ENCODE measurements at places on chromosomes 13 and 19.
A peak's percentile ranks its signal among the peaks of the same experiment; 100 is the strongest.

GRCh38 chr13:63948045-63948444 is 2532.4 kb upstream of the PCDH20 start:
- DNase-seq = no peak

- DNase-seq = no peak
Measured at GRCh38 chr13:76538004-76538403, 348.2 kb downstream of the KCTD12 start.

DNA sequence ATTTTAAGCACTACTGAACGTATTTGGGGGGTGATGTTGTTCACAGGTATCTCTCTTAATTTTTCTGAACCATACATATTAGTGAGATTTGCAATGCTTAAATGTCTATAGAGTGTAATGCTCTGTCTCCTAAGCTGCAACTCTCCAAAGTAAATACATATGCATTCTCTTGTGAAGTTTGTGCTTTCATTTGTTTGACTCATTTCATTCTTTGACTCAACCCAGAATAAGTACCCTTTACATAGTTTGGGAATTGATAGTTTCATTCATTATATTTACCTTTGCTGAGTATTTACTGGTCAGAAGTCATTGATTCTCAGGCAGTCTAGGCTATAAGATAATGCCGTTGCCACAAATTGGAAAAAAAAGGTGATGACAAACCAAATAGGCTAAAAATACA is 406.9 kb downstream of the FGF9 start:
- DNase-seq = no peak

GRCh38 chr13:39870197-39870747 is 214.8 kb downstream of the COG6 start:
- no peak for DNase-seq

GRCh38 chr13:110431425-110432294 is 124.6 kb downstream of the COL4A2 start:
- no peak for DNase-seq

- no peak for DNase-seq
Measured at GRCh38 chr19:30059741-30060457, 117.9 kb downstream of the URI1 start.

GRCh38 chr19:31349160-31349881 is at the start of gene TSHZ3:
Gene TSHZ3, minus strand, starts transcription at chr19:31349436. Its CDS starts 217 bp downstream, at chr19:31349219.
- peak; percentile 28 for DNase-seq

DNA sequence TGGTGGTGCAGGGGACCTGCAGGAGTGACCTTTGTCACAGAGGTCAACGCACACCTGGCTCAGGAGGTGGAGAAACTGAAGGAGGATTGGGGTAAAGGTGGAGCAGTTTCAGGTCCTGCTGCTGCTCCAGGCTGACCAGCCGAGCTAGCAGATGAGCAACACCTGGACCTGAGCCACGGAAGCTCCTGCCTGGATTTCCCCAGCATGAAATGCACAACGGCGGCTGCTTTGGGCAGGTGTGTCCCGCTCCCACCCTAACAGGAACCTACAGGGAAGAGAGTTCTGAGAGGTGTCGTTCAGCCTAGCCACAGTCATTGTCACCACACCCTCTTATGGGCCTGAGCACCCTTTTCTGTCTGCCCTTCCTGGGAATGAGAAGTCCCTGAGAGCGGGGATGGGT is 15.7 kb upstream of the CD177 start:
- no peak for DNase-seq

- no peak for DNase-seq
Measured at GRCh38 chr19:46697204-46697960, 19.5 kb downstream of the PRKD2 start.

DNA sequence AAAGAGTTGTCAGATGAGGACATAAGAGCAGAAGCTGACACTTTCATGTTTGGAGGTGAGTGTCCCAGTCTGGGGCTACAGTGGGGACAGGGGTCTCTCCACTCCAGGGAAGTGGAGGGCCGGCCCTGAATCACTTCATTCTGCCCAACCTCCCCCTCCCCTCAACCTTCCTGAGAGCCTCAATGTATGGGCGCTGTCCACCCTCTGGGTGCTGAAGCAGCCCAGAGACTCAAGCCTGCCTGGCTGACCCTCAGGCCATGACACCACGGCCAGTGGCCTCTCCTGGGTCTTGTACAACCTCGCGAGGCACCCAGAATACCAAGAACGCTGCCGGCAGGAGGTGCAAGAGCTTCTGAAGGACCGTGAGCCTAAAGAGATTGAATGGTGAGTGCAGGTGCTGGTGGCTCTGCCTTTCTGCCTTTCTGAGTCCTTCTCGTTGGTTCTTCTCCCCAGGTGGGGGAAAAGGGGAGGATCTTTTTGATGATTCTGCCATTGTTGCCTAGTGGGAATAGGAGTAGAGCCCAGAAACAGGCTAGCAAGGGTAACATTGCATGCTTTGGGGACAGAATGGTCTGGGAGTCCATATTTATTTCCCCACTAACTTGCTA is 8.8 kb downstream of the CYP4F8 start:
- DNase-seq = no peak

GRCh38 chr13:28573595-28574373 is 78.9 kb upstream of the FLT1 start:
- DNase-seq = no peak

- no peak for DNase-seq
Measured at GRCh38 chr19:33063753-33064457, 783 bp downstream of the RHPN2 start.

DNA sequence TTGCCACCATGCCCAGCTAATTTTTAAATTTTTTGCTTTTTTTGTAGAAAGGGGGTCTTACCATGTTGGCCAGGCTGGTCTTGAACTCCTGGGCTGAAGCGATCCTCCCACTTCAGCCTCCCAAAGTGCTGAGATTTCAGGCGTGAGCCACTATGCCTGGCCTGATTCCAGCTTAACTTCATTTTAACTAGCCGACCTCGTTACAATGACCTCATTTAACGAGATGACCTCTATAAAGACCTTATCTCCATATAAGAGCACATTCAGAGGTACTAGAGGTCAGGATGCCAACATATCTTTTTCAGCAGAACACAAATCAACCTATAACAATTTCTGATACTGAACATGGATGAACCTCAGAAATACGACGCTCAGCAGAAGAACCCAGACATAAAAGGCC is 10.6 kb downstream of the KCNN1 start:
- no peak for DNase-seq

DNA sequence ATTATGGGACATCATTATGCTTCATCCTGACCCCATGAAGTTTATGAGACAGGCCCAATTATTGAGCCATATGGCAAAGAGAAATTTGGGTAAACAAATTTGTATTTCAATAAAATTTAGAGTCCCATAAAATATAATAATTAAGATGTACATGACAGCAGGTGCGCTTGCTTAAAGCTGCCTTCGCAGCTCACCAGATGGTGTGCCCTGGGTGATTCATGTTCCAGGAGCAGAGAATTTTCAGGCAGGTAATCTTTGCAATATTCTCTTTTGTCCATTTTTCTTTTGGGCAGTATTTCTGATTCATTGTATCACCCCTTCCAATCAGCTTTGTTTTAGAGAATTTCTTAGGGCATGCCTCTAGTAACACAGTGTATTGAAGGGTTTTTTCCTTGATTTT is 39.5 kb upstream of the WASF3 start:
- no peak for DNase-seq

GRCh38 chr19:41540041-41540695 is 35.8 kb upstream of the CEACAM21 start:
- DNase-seq = no peak

- DNase-seq = no peak
Measured at GRCh38 chr19:1566392-1567115, 1.6 kb downstream of the MEX3D start.

DNA sequence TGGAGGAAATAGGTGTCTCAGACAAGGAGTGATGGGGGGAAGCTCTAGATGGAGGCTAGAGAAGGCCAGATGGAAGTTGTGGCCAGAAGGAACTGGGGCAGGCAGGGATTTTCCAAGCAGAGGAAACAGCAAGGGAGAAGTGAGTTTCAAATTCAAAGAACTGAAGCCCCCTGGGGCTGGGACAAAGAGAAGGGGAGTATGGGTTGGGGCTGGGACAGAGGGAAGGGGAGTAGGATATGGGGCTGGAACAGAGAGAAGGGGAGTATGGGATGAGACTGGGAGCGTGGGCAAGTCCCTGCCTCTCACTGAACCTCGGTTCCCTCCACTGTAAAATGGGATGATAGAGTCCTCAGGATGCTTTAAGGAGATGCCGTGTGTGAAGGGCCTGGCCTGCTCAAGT is 1.9 kb upstream of the GTF2F1 start:
- no peak for DNase-seq

DNA sequence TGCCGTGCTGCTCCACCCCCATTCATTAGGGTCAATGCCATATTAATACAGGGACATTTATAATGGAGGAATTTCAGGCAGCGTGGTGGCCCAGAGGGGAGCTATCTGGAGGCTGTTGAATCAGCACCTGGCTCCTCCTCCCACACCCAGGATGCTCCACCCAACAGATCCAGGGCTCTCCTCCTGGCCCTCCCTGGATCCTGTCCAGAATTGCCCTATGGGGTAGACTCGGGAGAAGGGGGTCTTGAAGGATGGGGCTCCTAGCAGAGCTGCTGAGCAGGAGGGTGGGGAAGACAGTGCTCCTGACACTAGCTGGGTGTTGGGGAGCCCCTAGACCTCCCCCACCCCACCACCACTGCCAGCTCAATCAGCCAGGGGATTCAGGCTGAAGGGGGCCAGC is 5.2 kb upstream of the OR10H5 start:
- DNase-seq = no peak

- no peak for DNase-seq
Measured at GRCh38 chr13:26785838-26786630, 25.4 kb upstream of the GPR12 start.

GRCh38 chr19:10270180-10270615 is 722 bp upstream of the ICAM1 start:
- DNase-seq = peak; percentile 47

DNA sequence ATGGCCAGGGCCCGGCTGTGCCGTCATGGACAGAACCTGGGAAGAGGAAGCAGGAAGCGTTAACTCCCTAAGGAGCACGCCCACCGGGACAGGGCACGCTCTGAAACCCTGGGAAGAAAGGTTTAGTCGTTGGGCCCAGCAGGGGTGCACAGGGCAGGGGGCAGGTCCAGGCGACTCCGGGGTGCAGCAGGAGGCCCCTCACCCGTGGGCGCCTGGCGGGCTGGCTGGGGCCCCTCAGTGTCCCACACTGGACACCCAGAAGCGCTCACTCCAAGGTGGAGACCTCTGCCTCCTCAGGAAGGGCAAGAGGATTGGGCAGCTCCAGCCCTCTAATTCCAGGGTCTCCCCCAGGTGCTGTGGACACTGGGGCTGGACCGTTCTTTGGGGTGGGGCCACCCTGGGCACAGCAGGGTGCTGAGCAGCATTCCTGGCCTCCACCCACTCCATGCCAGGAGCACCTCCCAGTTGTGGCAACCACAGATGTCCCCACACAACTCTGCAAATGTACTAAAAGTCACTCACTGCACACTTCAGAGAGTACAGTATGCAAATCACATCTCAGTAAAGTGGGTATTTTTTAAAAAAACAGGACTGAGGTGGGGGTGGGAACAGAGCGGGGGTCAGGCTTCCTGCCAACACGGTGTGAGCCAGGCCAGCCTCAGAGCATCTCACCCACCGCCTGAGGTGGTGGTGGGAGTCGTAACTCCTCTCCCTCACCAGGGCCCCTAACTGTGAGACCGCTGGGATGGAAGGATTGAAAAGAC is 35.2 kb downstream of the PIP5K1C start:
- DNase-seq = no peak

DNA sequence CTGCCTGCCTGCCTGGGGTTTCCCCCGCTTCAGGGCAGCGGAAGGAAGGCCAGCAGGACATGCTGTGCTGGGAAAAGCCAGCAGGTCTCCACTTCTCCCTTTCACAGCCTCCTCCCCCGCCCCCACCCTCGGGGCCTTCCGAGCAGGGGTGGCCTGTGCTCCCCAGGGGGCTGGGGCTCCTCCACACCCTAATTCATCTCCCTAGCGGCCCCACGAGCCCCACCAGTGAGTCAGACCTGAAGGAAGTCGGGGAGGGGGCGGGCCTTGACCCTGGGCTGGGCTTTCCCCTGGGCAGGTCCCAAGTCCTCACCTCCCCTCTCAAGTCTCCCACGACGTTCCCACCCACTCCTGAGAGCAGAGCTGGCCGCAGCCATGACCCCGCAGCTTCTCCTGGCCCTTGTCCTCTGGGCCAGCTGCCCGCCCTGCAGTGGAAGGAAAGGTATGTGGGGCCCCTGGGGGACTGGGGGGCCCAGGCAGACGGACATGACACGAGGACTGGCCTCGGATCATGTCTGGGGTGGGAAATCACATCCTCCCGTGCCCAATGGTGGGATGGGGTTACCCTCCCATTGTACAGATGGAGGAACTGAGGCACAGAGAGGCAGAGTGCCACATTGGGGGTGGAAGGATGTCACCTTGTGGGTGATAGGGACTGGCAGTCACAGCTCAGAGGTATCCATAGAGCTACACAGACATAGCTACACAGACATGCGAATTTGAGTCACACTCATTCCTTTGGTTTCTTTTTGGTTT is at the start of gene EBI3:
Gene EBI3 (plus strand): TSS at position 345 of the 753 bp plus-strand sequence. CDS start 28 bp downstream, at position 373.
- no peak for DNase-seq

DNA sequence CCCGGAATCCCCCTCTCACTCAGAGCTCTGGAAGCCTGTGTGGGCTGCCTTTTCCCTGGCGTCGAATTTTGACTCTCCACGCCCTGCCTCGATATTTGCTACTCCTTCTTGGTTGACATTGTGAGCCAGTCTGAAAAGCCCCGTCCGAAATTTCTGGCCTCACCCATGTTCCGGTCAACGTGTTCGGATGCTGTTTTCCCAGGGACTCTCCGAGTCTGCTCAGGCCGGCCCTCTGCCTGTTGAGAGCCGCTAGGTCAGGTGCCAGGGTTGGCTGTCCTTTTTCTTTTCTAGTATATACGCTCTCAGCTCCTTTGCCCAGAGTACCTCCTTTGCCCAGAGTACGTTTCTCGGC is 6.8 kb upstream of the DGKH start:
- DNase-seq = no peak

DNA sequence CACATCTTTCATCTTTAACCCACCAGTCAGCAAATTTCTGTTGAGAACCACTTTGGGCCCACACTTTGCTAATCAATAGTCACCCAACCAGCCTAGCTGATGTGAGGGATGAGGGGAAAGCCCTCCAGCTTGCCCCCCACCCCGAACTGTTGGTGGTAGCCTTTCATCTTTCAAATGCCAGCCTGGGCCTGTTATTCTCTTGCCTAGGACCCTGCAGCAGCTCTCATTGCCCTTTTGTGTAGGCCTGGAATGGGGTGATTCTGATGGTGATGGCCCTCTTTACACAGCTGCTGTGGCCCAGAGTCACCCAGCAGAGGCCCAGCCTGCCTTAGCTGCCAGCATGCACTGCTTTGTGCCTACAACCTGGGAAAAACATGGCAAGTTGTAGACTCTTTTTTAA is 294.5 kb downstream of the SLC7A1 start:
- DNase-seq = no peak

- no peak for DNase-seq
Measured at GRCh38 chr13:65411521-65411920, 1818.6 kb downstream of the PCDH9 start.

Data from T-helper 17 cell (primary cell).